Endothelial cell (in vitro differentiated cells): ENCODE measurements at places on chromosomes 6 and 20.
A peak's percentile ranks its signal among the peaks of the same experiment; 100 is the strongest.

- H3K4me1 ChIP-seq: peaks cover 13% of the 10 kb centered on the region
- H3K36me3 ChIP-seq: no peaks in the 10 kb centered on the region
Observed at GRCh38 chr6:36020154-36020553, 4.3 kb downstream of the SLC26A8 start.

- H3K36me3 ChIP-seq: no peaks in the 10 kb centered on the region
- no peak overlapping the region for H3K4me3 ChIP-seq
- peaks cover 13% of the 10 kb centered on the region for H3K4me1 ChIP-seq
- H3K27ac ChIP-seq: no peak overlapping the region
- peaks cover 15% of the 10 kb centered on the region for H3K27me3 ChIP-seq
Observed at GRCh38 chr20:38645351-38645750, 43.7 kb downstream of the ARHGAP40 start.

GRCh38 chr20:37185686-37186085 is 6.3 kb upstream of the MROH8 start:
- H3K36me3 ChIP-seq: peaks cover 23% of the 10 kb centered on the region
- H3K27me3 ChIP-seq: peaks cover 1% of the 10 kb centered on the region
- peaks cover 5% of the 10 kb centered on the region for H3K4me1 ChIP-seq
- H3K4me3 ChIP-seq: no peak overlapping the region
- DNase-seq: no peak
- H3K27ac ChIP-seq: peak overlapping the region; percentile 31

DNA sequence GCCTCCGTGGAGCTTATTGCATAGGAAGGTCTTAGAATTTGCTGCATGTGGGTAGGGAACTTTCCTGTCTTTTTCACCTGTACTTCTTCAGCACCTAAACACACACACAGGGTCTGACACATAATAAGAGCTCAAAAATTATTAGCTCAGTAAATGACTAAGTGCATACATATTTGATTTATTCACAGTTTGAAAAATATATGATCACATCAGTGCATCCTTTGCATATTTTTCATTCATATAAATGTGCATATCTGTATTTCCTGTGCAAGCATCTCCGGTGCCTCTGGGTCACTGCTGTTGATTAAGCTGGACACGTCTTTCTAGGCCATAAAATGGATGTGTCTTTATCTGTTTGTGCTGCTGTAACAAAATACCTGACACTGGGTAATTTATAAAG is 234.7 kb downstream of the UST start:
- peaks cover 15% of the 10 kb centered on the region for H3K36me3 ChIP-seq
- H3K4me1 ChIP-seq: no peaks in the 10 kb centered on the region
- H3K27ac ChIP-seq: no peak overlapping the region
- H3K27me3 ChIP-seq: peaks cover 7% of the 10 kb centered on the region
- no peak for DNase-seq

- H3K4me1 ChIP-seq: peaks cover 36% of the 10 kb centered on the region
- no peak overlapping the region for H3K4me3 ChIP-seq
- no peak for DNase-seq
- no peaks in the 10 kb centered on the region for H3K36me3 ChIP-seq
- peak overlapping the region; percentile 31 for H3K27ac ChIP-seq
Observed at GRCh38 chr20:57996936-57997890, 231.2 kb downstream of the ANKRD60 start.

- no peaks in the 10 kb centered on the region for H3K27me3 ChIP-seq
- no peak overlapping the region for H3K27ac ChIP-seq
- peak; percentile 55 for DNase-seq
- H3K36me3 ChIP-seq: no peaks in the 10 kb centered on the region
- H3K4me1 ChIP-seq: no peaks in the 10 kb centered on the region
- no peak overlapping the region for H3K4me3 ChIP-seq
Observed at GRCh38 chr6:797479-798077, 104.6 kb upstream of the EXOC2 start.

DNA sequence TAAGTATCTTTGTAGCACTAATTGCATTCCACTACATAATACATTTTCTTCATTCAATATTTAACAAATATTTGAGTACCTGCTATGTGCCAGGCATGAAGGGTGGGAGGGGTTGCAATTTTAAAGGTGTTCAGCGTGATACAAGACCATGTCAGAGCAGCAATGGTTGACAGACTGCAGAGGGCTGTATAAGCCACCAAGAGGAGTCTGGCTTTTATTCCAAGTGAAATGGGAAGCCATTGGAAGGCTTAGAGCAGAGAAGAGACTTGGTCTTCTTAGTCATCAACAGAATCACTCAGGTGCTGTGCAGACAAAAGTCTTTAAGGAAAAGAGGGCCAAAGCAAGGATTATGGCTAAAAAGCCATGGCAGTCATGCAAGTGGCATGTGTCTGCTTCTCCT is 360.8 kb upstream of the ARID1B start:
- H3K4me3 ChIP-seq: no peak overlapping the region
- H3K36me3 ChIP-seq: no peaks in the 10 kb centered on the region
- H3K27me3 ChIP-seq: no peaks in the 10 kb centered on the region

DNA sequence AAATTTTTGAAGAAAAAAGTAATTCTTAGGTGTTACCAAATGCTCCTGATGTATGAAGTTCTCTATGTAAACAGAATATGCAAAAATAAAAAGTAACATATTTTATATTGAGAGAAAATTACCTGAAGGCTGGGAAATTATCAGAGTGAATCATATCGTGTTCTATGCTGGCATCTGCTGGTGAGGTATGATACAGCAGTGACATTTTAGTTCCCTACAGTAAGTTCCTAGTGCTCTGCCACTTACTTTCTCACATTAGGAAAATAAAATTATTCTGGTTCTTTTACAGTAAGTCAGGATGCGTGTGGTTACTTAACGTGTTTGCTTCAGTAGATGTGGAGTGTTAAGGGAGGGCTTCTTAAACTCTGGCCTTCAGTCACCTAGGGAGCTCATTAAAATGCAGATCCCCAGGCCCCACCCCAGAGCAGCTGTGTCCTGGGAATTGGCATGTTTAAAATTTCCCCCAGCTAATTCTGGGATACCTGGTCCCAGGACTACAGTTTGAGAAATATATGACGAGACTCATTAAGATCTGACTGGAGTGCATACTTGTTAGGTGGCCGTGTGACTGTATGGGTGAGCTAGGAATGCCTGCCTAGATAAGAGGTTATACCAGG is 3.2 kb downstream of the ACTR5 start:
- peaks cover 35% of the 10 kb centered on the region for H3K4me1 ChIP-seq
- H3K36me3 ChIP-seq: peaks cover 28% of the 10 kb centered on the region
- peak; percentile 25 for DNase-seq

DNA sequence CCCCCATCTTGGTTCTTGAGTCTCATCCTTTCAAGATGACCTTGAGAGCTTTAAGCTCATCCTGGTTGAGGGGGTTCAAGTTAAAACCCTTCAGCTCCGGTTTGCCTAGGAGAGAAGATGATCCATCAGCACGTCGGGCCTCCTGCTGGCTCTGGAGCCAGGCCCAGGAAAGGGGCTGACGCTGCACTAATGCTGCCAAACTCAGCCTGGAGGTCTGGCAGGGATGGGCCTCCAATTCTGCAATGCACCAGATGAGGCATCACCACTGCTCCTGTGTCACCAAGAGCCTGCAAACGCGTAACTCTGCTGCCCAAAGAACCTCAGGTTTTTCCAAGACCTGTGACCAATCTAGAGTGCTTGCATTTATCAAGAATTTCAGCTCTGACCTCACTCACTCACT is 6.1 kb downstream of the PDRG1 start:
- H3K27me3 ChIP-seq: peaks cover 7% of the 10 kb centered on the region
- peaks cover 42% of the 10 kb centered on the region for H3K36me3 ChIP-seq

- no peak overlapping the region for H3K4me3 ChIP-seq
- no peak overlapping the region for H3K27ac ChIP-seq
- no peaks in the 10 kb centered on the region for H3K4me1 ChIP-seq
- no peaks in the 10 kb centered on the region for H3K27me3 ChIP-seq
- no peak for DNase-seq
- H3K36me3 ChIP-seq: no peaks in the 10 kb centered on the region
Observed at GRCh38 chr6:95091823-95092436, 485.4 kb upstream of the MANEA start.
